ENCODE measurements at places on chromosomes 16 and 17. TPM values are rescaled to one million over a fixed set of nuclear protein-coding genes. Genes with fewer than 3 reads are reported as not detected.

Gene MAFG
- 41.5 TPM for total RNA-seq

DNA sequence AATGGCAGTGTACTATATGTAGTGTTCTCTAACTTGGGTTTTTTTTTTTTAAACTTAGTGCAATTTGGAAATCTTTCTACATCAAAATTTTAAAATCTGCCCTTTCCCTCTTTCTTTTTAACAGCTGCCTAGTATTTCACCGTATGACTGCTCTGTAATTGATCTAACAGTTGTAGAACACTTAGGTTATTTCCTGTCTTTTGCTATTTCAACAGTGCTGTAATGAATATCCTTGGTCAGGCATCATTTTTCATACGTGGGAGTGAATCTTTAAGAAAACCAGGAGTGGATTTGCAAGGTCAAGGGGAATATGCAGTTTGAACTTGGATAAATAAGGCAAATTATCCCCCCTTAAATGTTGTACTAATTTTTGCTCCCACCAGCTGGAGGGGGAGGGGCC is 3.8 kb downstream of the NLRC5 start:
- no peaks in the 10 kb centered on the region for H3K27me3 ChIP-seq
- peak overlapping the region; percentile 72 for H3K27ac ChIP-seq
- DNase-seq = no peak
- H3K36me3 ChIP-seq = peaks cover 35% of the 10 kb centered on the region
- peaks cover 82% of the 10 kb centered on the region for H3K4me1 ChIP-seq

Gene ATXN2L
- 456 TPM for total RNA-seq

DNA sequence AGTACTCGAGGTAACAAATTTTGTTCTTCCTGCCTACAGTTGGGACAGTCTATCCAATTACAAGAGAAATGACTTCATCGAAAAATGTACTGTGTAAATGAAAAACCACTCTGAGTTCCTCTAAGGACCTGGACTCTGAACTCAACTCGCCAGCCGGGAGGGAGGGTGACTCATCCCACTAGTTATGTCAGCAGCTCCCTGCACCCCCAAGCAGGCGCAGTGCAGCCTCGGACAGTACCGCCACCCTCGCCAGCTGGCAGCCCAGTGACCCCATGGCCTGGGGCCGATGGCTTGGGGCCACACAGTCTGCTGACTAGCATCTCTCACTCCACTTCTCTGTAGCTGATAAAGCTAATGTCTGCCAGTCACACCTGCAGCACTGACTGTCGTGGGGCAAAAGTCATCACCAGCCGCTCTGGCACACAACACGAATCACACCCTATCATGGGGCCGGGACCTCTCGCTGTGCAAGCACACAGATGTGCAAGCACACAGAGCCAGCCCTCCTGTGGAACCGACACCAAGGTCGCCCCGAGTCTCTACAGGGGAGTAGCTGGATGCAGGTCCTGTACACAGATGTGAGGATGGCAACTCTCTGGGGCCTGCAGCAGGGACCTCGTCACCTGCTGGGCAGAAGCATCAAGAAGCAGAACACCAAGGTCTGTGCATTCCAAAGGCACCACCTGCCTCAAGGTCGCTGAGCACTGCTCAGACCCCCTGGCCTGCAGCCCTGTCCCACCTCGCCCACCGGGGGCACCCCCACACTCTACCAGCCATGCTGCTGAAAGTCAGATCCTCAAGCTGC is 5.7 kb downstream of the CSNK1D start:
- H3K36me3 ChIP-seq = peaks cover 14% of the 10 kb centered on the region
- peak overlapping the region; percentile 70 for H3K27ac ChIP-seq
- DNase-seq = peak; percentile 47

DNA sequence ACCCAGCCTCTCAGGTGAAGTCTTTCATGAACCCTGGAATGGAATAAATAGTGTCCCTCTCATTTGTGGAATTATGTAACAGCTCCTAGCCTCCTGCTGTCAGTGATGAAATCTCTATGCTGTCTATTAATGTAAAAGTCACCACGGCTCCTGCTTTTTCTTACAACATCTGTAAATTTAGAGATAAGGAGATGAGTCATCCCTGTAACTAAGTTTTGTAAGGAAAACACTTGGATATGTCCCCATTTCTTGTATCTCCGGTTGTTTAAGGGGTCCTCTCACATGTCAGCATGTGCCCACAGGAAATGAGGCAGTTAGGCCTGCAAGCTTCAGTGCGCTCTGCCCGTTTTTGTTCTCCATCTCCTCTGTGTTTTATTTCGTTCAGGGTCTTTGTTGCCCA is 2.8 kb upstream of the NAT9 start:
- H3K4me1 ChIP-seq = peaks cover 82% of the 10 kb centered on the region
- H3K27me3 ChIP-seq = no peaks in the 10 kb centered on the region
- peaks cover 6% of the 10 kb centered on the region for H3K36me3 ChIP-seq
- DNase-seq = no peak

- no peak overlapping the region for H3K27ac ChIP-seq
- no peaks in the 10 kb centered on the region for H3K27me3 ChIP-seq
Observed at GRCh38 chr16:50989047-50989446, 162.0 kb downstream of the SALL1 start.
